ENCODE measurements at places on chromosomes 7 and 10.

- DNase-seq: no peak
Measured at GRCh38 chr10:98470850-98471249, 24.1 kb upstream of the HPS1 start.

GRCh38 chr10:131895116-131895515 is 5.7 kb upstream of the PPP2R2D start:
- peak; percentile 5 for DNase-seq

- DNase-seq: peak; percentile 76
Measured at GRCh38 chr10:21292763-21293517, 232.5 kb downstream of the SKIDA1 start.

- peak; percentile 37 for DNase-seq
Measured at GRCh38 chr10:60299961-60300883, 89.5 kb downstream of the ANK3 start.

GRCh38 chr7:45708046-45708950 is 134.1 kb downstream of the ADCY1 start:
- no peak for DNase-seq

GRCh38 chr10:88865281-88865876 is 13.7 kb upstream of the ANKRD22 start:
- no peak for DNase-seq

GRCh38 chr10:27628621-27629020 is 117.0 kb downstream of the MKX start:
- no peak for DNase-seq

DNA sequence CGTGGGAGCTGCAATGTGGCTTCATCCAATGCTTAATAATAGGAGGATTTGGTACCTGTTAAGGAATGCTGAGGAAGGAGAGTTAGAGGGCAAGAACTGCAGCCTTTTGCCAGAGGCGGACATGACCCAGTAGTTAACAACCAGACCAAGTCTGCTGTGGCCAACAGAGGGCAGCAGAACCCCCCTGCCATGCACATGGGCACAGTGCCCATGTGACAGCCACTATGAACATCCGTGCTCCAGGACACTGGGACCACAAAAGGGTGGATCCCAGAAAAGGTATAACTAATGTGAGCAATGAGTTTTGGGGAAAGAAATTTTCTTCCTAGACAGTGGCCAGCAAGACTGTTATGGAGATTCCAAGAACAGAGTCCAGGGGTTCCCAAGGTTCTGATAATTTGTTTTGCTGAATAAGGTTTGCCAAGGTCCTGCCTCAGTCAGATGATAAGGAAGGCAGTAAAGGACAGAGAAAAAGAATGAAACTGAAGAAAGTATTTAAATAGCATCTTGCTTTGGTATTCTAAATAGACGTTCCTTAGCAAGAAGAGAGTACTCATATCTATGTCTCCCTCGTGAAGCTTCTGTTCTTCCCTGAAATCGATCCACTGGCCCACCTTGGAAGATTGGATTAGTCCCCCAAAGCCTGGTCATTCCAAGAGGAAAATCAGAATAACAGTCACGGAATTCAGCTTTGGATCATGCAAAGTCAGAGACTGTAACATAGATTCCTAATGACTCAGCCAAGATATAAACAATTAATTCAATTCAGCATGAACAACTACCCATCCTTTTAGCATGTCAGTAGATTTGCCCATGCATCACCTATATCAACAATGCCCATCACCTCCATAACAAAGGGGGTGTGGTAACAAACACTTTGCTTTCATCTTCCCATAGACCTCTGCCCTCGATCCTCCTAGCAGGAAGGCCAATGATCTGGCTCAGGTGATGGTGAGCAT is 56.0 kb downstream of the LGI1 start:
- peak; percentile 68 for DNase-seq

DNA sequence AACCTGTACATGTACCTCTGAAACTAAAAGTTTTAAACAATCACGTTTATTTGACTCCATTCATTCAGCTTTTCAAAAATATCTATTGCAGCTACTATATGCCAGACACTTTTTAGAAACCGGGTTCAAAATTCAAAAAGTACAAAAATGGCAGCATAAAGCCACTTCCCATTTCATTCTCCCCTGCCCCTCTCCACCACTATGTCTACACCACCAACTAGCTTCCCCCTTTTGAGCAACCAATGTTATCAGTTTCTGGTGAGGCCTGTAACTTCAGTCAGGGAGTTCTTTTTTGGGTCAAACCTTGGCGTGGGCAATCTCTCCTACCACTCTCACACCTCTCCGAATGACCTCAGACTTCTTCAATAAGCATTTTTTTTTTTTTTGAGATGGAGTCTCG is 11.5 kb upstream of the HHEX start:
- DNase-seq: no peak

DNA sequence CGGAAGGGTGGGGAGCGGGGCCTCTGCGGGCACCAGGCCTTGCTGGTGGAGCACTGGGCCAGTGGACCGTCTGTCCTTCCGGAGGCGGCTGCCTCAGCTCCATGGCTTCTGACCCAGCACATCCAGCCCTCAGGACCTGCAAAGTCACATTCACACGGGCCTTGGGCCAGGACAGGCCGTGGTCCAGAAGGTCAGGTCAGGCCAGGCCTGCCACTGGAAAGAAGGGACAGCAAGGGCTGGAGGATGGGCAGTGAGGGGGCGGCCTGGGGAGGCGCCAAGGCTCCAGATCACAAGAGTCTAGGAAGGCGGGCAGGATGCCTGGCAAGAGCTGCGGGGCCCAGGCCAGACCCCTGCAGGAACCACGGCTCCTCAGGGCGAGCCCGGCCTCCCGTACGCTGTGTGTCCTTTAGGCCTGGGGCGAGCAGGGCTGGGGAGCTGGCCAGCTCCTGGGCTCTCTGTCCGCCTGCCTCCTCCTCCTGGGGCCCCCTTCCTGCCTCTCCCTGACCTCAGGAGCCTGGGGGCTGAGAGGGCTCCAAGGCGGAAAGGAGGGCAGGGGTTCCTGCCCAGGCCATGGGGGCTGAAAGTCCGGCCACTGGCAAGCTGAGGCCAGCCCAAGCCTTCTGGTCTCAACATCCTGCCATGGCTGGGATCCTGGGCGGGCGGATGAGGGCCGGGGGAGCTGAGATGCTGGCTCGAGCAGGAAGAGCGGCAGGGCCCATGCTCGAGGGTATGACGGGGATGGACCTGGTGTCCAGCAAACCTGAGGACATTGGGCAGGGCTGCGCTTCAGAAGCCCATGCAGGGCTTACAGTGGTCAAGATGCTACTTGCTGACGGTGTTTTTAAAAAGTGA is 225.8 kb downstream of the ELFN1 start:
- DNase-seq: no peak

DNA sequence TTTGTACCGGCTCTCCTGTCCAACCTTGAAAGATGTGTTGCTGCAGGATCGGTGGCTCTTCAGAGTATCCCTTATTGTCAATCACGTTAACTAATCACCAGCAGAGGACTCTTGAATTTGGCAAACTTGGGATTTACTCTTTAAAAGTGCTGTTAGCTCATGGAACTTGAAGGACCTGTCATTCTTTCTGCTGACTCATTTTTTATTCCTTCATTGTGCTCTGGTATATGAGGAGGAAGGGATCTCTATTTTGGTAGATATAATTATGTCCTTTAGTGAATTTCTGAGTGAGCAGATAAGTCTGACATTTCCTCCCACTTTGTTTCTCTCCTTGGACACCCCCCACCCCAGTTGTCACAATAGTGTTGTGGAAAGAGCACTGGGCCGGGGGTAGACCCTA is 175.1 kb upstream of the HDAC9 start:
- no peak for DNase-seq

GRCh38 chr10:128060341-128061250 is 65.6 kb downstream of the MKI67 start:
- DNase-seq: no peak

- no peak for DNase-seq
Measured at GRCh38 chr10:129101232-129101980, 365.6 kb upstream of the MGMT start.

- DNase-seq: no peak
Measured at GRCh38 chr7:23445326-23445725, 25.0 kb downstream of the IGF2BP3 start.

DNA sequence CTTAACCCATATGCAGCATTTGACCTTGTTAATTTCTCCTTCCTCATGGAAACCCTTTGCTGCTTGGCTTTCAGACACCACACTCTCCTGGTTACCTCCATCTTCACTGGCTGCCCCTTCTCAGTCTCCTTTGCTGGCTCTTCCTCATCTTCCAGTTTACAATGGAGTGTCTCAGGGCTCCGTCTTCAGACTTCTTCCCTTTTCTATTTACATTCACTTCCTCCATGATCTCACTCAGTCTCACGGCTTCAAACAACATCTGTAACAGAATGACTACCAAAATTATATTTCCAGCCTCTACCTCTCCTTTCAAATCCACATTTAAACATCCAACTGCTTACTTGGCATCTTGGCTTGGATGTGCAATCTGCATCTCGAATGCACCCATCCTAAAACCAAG is 140.4 kb downstream of the DKK1 start:
- no peak for DNase-seq

GRCh38 chr7:92478095-92478494 is 349 bp upstream of the ERVW-1 start:
- DNase-seq: no peak

GRCh38 chr7:112982441-112983063 is 104.1 kb downstream of the GPR85 start:
- no peak for DNase-seq

GRCh38 chr10:99709480-99710229 is 22.3 kb downstream of the COX15 start:
- DNase-seq: no peak

DNA sequence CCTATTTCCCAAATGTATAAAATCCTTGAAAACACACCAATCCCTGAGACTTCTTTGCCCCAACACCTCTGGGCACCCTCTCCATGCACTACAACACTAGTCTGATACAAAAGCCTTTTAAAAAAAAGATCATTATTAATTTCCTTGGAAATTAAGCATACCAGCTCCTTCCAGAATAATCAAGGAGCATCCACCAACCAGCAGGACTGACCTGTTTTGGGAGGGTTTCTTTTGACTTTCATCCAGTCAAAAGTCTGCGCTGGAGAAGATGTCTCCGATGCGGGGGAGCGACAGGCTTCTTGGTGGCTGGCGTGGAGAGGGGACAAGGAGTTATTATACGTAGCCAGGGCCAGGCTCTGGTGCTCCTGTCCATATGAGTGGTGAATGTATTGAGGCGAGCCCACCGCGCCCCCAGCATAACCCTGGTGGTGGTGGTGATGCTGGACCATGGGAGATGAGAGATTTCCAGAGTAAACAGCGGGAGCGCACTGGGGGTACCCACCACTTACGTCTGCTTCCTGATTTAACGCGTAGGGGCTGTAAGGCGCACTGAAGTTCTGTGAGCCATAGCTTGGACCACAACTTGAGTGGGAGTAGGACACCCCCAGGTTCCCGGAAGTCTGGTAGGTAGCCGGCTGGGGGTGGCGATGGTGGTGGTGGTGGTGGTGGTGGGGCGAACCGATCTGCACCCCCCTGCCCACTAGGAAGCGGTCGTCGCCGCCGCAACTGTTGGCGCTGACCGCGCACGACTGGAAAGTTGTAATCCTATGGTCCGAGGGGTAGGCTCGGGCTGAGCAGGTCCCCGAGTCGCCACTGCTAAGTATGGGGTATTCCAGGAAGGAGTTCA is 527 bp downstream of the HOXA1 start:
- no peak for DNase-seq

DNA sequence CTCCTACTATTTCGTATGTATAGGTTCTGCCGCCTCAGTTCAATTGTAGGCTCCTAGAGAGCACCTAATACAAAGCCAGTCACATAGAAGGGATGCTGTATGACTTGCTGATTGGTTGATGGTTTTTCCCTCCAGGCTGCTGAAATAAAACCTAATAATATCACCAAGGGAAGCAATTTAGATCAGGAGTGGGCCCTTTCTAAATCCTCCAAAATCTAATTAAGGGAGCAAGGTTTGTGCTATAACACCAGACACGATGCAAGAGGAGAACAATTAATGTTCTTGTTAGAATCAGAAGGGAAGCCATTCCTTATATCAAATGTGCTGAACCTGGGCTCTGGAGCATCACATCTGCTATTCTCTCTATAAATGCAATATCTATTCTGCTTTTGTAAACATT is 42.0 kb upstream of the SLC13A1 start:
- no peak for DNase-seq

- no peak for DNase-seq
Measured at GRCh38 chr10:124287791-124288190, 130.9 kb downstream of the OAT start.

DNA sequence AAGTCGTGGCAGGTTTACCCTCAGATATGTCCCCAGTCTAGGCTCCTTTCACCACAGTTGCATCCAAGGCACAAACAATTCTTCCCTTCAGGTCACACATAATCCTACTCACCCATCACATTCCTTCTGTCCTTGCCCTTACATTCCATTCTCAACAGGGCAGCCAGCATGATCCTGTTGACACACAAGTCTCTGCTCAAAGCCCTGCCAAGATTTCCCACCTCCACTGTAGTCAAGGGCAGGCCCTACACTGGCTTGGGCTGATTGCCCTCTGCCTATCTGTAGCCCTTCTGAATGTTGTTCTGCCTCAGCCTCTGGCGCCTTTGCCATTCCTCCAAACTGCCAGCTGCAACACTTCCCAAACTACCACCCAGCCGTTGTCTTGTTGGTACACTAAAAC is 187.9 kb upstream of the AKR1E2 start:
- no peak for DNase-seq

DNA sequence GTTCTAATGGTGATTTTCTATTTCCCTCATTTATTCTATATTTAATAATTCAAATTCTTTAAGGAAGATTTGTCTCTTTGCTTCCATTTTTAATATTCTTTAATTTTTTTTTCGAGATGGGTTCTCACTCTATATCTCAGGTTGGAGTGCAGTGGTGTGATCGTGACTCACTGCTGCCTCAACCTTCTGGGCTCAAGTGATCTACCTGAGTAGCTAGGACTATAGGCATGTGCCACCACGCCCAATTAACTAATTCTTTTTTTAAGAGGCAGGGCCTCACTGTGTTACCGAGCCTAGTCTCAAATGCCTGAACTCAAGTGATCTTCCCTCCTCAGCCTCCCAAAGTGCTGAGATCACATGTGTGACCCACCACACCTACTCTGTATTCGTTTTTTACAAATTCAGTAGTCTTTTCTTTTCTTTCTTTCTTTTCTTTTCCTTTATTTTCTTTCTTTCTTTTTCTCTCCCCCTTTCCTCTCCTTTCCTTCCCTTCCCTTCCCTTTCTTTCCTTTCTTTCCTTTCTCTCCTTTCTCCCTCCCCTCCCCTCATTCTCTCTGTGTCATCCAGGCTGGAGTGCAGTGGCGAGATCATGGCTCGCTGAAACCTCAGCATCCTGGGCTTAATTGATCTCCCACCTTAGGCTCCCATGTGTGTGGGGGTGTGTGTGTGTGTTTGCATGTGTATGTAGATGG is 323.1 kb downstream of the ADK start:
- DNase-seq: no peak

Data from left cardiac atrium (tissue), 4 donors.